ENCODE measurements at places on chromosomes 11 and 22. TPM values are rescaled to one million over a fixed set of nuclear protein-coding genes. Genes with fewer than 3 reads are reported as not detected.

Gene FREY1
- 6.8 TPM for total RNA-seq

Gene SCN3B
- total RNA-seq = not detected

Gene KRTAP5-8
- total RNA-seq = not detected

Gene CRYBB1
- total RNA-seq = not detected

Gene MRGPRF
- total RNA-seq = not detected

Gene RASGRP2
- 417 TPM for total RNA-seq

Gene PPFIBP2
- 15.1 TPM for total RNA-seq

Gene OR4A16
- total RNA-seq = not detected

Gene LYVE1
- total RNA-seq = not detected

Gene FUT4
- 4.4 TPM for total RNA-seq

Gene CASP1
- total RNA-seq = 93.8 TPM

Gene ZC3H12C
- 0.16 TPM for total RNA-seq

Gene KAT5
- 146 TPM for total RNA-seq

Gene GSTT2B
- total RNA-seq = not detected

Gene ISX
- total RNA-seq = not detected

Gene ARHGAP8
- total RNA-seq = 26.5 TPM
